ENCODE measurements at places on chromosomes 16 and 17.

GRCh38 chr17:45131616-45132319 lies 547 bp downstream of the PLCD3 start:
- DNase-seq: no peak

DNA sequence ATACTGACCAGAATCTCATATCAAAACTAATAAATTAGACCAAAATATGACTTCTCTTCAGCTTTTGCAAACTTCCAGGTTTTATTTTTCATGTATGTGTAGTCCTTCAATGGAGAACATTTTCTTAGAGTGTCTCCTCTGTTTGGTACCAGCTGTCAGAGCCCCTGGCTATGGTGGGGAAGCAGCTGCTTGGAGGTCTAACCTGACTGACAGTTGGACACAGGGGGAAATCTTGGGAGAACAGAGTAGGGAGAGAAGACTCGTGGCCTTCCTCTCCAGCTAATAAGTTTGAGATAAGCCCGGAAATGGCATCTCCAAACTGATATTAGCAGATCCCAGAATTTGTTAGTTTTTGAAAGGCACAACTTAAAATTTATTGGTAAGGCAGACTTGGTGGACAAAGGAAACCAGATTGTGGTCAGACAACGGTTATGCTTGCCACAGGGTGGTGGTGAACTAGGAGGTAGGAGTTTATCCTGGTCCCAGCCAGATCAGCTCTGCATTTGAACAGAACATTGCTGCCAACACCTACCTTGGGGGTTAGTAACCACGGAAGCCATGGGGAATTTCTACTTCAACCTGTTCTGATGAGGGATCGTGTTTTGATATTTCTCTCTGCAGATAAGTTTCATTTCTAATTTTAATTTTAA lies 39.2 kb upstream of the IRX3 start:
- DNase-seq: no peak

- no peak for DNase-seq
Measured at GRCh38 chr17:63911041-63911635, at the start of gene CSHL1. CSHL1 (minus strand) TSS chr17:63911258; CDS start chr17:63911196, 62 bp downstream.

GRCh38 chr16:57601801-57602478 lies 26.5 kb upstream of the ADGRG1 start:
- DNase-seq: peak; percentile 12

GRCh38 chr16:1681032-1681431 lies 3.0 kb downstream of the JPT2 start:
- DNase-seq: no peak

GRCh38 chr16:55255733-55256282 lies 68.2 kb upstream of the IRX6 start:
- DNase-seq: no peak

- DNase-seq: no peak
Measured at GRCh38 chr17:46818929-46819859, 702 bp upstream of the WNT3 start.

DNA sequence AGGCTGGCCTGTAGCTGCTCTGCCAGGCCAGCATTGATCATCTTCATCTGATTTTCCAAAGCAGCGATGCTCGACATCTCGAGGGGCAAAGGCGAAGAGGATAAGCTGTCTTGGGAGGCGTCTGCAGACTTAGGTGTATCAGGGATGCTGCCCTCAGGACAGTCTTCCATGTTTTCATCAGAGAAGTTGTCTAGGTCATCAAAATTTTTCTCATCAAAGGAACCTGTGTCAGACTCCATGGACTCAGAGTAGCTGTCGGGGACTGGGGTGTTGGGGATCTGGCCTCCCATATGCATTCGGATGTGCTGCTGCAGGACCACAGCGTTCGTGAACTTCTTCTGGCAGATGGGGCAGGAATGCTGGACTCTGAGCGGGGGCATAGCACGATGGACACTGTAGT lies 11.5 kb downstream of the SALL1 start:
- DNase-seq: no peak

DNA sequence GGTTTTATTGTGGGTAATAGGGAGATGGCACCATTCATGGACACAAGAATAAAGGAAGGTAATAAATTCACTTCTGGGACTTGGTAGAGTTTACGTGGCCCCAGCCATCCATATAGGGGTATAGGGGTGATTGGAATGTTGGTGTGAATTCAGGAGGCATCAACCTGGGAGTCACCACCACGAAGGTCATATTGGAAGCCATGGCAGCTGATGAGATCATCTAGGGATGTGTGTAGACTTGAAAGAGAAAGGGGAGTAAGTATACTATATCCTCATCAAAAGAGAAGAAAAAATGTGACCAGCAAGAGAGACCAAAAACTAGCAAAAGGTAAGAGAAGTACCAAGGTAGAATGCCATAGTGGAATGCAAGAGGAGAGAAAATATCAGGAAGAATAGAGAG lies 26.6 kb upstream of the GINS3 start:
- DNase-seq: no peak

- DNase-seq: no peak
Measured at GRCh38 chr16:74568961-74569631, 37.8 kb downstream of the GLG1 start.

DNA sequence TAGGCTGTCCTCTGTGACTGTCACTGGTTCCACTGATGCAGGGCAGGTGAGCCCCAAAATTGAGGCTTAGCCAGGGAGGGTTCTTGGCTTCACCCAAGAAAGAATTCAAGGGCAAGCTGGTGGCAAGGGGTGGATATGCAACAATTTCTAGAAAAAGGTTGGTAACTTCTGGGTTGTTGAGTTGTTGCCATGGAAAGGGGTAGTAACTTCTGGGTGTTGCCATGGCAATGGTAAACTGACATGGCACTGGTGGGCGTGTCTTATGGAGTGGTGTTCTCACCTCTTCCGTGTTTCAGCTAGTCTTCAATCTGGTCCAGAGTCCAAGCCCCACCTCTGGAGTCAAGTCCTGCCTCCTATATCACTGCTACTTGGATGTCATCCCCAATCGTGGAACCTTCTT lies 9.5 kb upstream of the GUCY2D start:
- no peak for DNase-seq

Data from COR-L47 (cell line).